MV-4-11 (cell line): ENCODE measurements at places on chromosomes 2 and 18.

DNA sequence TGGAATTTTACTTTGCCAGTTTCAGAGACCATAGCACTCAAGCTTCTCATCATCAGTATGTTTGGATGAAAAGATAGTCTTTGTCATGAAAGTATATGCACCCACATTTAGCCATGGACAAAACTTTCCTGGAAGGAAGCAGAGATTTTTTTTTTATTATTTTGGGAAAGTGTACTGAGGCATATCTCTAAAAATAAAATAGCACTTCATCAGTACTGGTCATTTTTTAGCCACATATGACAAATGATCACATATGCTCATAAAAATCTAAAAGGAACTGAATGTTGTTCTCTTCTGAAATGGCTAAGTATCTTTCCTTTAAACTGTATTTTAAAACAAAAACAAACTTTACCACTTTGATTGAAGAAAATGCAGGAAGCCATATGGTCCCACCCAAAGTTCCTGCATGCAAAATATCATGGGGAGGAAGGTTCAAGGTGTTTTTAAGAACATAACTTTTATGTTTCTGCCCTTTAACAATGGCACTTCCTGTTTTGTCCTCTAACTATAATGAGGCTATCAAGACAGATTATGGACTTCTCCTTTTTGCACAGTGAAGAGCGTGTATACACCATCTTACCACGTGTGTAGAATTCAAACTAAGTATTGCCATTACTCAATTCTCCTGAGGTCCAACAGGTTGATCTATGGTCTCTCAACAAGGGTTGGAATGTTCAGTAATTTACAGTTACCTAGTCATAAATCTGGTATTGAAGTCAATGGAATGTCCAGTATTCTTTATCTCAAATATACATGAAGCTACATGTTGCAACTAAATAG lies 77.1 kb upstream of the SLC39A10 start:
- DNase-seq = peak; percentile 94

- no peak for DNase-seq
These were observed 22.7 kb downstream of the RNF138 start for GRCh38 chr18:32114293-32114942.

GRCh38 chr18:70228536-70228935 lies 23.0 kb upstream of the RTTN start:
- peak; percentile 97 for DNase-seq

DNA sequence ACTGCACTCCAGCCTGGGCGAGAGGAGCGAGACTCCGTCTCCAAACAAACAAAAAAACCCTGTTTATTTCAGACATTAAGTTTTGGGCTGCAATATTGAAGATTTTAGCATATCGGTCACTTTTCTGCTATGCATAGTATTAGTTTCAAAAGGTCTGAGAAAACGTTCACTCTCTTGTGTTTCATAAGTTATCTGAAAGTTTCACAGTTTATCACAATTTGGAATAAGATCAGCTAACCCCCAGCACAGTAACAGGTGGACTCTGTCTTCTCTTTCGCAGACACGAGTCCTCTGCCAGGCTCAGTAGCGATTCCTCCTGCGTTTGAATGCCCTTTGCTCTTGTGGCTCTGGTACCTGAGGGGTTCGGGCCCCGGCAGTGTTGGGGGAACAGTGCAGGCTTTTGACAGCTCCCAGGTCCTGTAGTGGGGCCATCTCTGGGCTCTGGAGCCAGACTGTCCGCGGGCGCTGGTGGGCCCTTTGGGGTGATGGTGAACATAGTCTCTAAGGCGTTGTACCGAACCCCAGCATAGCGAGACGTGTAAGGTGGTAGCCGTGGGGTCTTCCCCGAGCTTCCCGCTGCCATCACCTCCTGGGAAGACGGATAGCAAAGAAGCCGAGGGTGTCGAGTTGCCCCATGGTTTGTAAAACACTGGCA lies 20.4 kb downstream of the NFATC1 start:
- DNase-seq = no peak

- DNase-seq = no peak
These were observed 10.1 kb downstream of the HDAC4 start for GRCh38 chr2:239390546-239391285.

GRCh38 chr2:134120733-134121630 lies 132.9 kb upstream of the MGAT5 start:
- peak; percentile 43 for DNase-seq
